ENCODE measurements at places on chromosomes 12 and 14.
A peak's percentile ranks its signal among the peaks of the same experiment; 100 is the strongest.

DNA sequence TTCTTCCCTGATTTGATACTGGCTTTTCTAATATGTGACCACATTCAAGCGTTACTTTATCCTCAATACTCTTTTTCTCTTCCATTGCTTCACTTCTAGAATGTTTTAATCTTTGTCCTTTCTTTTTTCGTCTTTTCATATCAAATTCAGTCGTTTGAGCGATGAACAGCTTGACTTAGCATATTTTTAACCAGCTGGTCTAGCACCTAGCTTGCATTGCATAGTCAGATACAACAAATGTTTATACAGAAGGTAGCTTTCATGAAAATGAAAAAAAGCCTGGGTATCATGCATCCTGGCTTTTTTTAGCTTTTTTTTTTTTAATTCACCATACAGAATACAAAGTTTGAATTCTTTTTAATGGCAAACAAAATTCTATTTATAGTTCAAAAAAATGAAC is 1.2 kb downstream of the SOX5 start:
- DNase-seq = no peak

GRCh38 chr14:64653900-64654245 is 50.4 kb upstream of the PLEKHG3 start:
- no peak for DNase-seq

DNA sequence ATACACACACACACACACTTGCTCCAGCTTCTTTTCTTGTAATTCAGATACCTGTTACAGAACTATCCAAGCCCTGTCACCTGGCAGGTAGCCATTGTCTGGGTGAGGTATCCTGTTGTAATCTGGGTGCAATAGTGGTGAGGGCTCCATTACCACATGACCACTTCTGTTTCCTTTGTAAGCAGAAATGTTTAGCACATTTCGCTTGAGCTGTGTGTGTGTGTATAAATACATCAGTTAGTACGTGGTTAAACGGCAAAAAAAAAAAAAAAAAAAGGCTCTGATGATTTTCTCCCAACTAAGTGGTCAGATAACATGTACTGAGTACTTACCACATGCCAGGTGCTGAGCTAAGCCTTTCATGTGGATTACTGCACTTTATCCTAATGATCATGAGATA is 129.3 kb upstream of the SSTR1 start:
- DNase-seq = no peak

- peak; percentile 80 for DNase-seq
Measured at GRCh38 chr12:99810718-99811593, 163.4 kb downstream of the GARIN6 start.

- peak; percentile 32 for DNase-seq
Measured at GRCh38 chr14:56217380-56218045, 99.3 kb downstream of the PELI2 start.

DNA sequence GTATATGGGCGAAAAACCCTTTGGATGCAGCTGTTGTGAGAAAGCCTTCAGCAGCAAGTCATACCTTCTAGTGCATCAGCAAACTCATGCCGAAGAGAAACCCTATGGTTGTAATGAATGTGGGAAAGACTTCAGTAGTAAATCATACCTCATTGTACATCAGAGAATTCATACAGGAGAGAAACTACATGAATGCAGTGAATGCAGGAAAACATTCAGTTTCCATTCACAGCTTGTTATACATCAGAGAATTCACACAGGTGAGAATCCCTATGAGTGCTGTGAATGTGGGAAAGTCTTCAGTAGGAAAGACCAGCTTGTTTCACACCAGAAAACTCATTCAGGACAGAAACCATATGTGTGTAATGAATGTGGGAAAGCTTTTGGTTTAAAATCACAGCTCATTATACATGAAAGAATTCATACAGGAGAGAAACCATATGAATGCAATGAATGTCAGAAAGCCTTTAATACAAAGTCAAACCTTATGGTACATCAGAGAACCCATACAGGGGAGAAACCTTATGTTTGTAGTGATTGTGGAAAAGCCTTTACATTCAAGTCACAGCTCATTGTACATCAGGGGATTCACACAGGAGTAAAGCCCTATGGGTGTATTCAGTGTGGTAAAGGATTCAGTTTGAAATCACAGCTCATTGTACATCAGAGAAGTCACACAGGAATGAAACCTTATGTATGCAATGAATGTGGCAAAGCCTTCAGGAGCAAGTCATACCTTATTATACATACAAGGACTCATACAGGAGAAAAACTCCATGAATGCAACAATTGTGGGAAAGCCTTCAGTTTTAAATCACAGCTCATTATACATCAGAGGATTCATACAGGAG is 21.4 kb downstream of the ZNF268 start:
- no peak for DNase-seq

GRCh38 chr14:97657609-97658008 is 860.4 kb downstream of the VRK1 start:
- no peak for DNase-seq

DNA sequence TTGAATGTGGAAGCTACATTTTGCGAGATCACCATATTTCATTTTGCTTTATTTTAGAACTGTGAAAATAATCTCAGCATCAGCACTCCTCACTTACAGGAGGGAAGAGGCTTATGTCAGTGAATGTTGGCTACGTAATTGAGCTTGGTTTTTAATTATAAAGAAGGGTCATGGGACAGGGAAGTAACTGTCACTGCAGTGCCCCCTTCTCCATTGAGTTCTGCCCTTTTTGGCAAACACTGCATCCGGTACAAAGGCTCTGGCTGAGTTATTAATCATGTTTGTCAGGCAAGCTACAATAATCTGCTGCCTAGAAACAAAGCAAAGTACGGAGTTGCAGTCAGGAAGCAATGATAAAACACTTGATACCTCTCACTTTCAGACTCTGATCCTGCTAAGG is 546.7 kb downstream of the SNAPC1 start:
- DNase-seq = no peak

DNA sequence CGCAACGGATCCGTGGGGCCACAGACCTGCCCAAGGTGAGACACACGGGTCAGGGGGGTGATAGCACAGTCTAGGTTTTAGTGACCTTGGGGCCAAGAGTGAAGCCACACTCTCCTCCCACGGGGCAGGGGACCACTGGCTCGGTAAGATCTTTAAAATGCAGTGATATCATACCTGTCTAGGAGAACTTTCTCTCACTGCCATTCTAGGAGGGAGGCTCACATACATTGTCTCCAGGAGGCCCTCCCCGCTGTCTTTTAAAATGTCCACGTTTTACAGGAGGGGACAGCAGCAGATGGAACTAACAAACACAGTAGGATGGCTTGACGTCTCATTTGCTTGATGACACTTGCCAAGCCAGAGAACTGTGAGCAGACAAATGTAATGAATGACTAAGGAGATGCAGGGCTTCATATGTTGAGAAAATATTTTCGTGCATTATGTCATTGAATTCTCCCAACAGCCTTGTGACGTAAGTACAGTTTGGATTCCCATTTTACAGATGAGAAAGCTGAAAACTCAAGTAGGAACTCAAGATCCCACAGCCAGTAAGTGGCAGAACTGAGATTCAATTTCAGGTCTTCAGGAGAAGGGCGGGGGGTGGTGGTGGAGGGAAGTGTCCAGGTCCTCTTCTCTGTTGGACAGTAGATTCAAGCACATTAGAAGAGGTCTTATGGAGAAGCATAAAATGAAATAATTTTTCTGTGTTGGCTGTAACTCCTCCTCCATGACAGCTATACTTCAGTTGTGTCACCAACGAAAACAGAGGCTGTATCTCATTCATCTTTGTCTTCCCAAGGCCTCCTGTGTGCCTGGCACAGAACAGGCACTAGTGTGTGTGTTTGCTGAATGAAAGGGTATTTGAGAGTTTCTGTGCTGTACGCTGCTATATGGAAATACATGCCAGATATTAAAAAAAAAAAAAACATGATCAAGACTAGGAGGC is 2.1 kb downstream of the VASH1 start:
- no peak for DNase-seq

- no peak for DNase-seq
Measured at GRCh38 chr12:11797317-11797913, 147.9 kb downstream of the ETV6 start.

GRCh38 chr12:87981495-87981894 is 47.7 kb downstream of the C12orf50 start:
- no peak for DNase-seq

- no peak for DNase-seq
Measured at GRCh38 chr12:62605981-62606380, 139.4 kb downstream of the MON2 start.

GRCh38 chr12:80939231-80939950 is 1.7 kb upstream of the LIN7A start:
- DNase-seq = no peak

DNA sequence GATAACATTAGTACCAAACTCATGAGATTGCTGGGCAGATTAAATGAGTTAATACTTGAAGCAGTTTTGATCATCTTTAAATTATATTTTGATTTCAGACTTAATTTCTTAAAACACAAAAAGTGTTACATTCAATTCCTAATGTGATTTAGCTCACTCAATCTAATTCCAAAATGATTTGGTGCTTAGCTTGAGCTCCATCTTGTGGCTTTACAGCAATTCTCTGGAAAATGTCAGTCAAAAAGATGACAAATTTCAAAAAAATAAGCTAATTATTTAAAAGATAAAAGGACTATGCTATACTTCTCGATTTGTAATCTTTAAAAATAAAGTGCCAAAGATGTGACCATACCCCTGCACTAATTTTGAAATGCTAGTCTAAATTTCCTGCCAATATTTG is 10.1 kb downstream of the LLPH start:
- no peak for DNase-seq

DNA sequence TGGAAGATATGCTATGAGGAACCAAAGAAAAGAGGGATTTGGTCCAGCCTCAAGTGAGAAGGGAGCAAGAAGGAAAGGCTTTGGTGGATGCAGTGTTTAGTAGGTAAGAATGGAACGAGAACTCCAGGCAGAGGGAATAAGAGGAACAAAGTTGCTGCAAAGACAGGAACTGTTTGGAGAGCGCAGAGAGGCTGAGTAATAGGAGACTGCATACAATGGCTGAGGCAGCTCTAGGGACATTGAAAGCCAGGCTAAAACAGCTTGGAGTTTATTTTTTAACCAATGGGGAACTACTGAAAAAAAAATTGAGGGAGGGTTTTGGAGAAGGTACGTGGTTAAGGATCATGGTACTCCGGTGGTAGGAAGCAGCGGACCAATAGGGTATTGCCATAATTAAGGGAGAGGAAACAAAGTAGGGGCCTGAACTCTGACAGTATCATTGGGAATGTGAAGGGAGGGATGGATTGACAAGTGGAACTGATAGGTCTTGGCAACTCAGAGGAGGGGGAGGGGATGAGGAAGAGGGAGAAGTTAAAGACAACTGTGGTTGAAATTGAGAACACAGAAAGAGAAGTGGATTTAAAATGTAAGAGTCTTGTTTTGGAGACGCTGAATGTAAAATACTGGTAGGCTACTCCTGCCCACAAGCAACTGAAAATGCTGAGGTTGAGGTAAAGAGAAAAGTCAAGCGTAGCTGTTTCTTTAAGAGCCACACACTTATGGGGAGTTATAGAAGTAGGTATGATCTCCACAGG is 4.8 kb downstream of the ASCL4 start:
- DNase-seq = no peak

GRCh38 chr12:26469421-26470180 is 274.2 kb downstream of the SSPN start:
- peak; percentile 58 for DNase-seq

- no peak for DNase-seq
Measured at GRCh38 chr14:89443042-89443629, 26.1 kb upstream of the FOXN3 start.

DNA sequence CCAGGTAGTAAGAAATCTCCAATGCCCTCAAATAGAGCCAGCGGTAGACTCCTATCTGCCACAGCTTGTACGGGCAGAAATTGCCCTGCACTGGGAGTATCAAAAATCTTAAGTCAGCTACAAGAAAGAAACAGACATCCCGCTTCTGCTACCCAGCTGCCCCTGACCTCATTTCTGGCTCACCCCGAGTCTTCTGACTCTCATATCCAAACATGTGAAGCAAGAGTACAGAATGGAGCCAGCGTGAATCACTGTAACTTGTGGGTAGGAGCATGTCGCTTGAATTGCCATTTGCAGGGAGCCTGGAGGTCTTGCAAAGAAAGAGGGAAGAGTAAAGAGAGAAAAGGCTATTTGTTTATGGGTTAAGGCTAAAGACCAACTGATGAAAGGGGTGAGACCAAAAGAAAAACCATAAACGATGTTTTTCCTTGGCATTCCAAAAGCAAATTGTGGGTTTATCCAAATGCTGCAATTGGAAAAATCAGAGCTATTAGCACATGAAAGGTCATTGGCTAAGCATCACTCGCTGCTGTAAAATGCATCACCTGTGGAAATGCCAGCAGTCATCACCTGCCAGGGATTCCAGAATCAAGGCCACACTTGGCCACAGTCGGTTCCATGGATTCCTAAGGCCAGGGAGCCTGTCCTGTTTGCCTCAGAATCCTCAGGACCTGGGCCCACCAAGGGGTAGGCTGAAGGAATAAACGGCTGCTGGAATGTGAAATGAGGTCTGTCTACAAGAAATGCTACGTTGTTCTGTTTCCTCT is 86.6 kb downstream of the FOXN3 start:
- DNase-seq = no peak

DNA sequence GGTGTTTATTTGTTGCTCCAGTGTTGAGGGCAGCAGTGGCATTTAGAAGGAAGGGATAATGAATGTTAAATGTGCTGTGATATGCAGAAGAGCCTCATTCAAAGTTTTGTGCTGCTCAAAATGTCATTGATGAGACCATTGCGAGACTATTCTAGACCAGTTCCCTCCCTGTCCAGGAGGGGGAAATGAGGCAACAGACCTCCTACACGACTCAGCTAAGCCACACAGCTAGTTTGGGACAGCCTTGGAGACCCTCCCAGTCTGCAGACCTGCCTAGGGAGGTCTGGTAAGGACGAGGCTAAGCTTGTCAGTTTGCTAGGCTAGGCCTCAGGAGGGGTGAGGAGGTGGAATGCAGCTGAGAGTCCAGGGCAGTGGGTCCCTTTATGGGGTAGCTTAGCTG is 116.0 kb downstream of the NRXN3 start:
- DNase-seq = no peak

- DNase-seq = no peak
Measured at GRCh38 chr12:41067941-41068645, 120.0 kb upstream of the PDZRN4 start.

- no peak for DNase-seq
Measured at GRCh38 chr12:8871068-8871467, 43.2 kb upstream of the PHC1 start.
